ENCODE measurements at places on chromosomes 7 and 10. TPM values are rescaled to one million over a fixed set of nuclear protein-coding genes. Genes with fewer than 3 reads are reported as not detected.

Gene DDC
- total RNA-seq, result 0.44 TPM

Gene MSS51
- 1.6 TPM for total RNA-seq

Gene PPP1R17
- total RNA-seq, result not detected

Gene AKR1D1
- not detected for total RNA-seq

Gene ERVW-1
- not detected for total RNA-seq

Gene IPMK
- 6.3 TPM for total RNA-seq

Gene ADAMTS14
- 0.47 TPM for total RNA-seq

Gene SPDYE5
- not detected for total RNA-seq

Gene PRDX3
- 131 TPM for total RNA-seq

Gene EFCAB10
- not detected for total RNA-seq

Gene GBX1
- total RNA-seq, result not detected

Gene TRPV5
- not detected for total RNA-seq

Gene SLC13A1
- total RNA-seq, result not detected

Gene FANK1
- total RNA-seq, result 3.0 TPM

Gene HABP2
- total RNA-seq, result not detected

Gene CXCL12
- 137 TPM for total RNA-seq

Gene HACD1
- total RNA-seq, result 29.9 TPM

Gene CTTNBP2
- total RNA-seq, result 15.1 TPM

Gene OR13A1
- total RNA-seq, result not detected

Gene IFIT1B
- not detected for total RNA-seq

Gene VGF
- total RNA-seq, result 0.60 TPM

Gene WDR11
- total RNA-seq, result 59.6 TPM

Gene CFAP46
- total RNA-seq, result 0.37 TPM

Gene C10orf90
- total RNA-seq, result 0.72 TPM

Gene AOC1
- not detected for total RNA-seq

Gene HOXA4
- 5.7 TPM for total RNA-seq

Gene CDNF
- total RNA-seq, result 2.4 TPM

Gene SPDYE2B
- total RNA-seq, result not detected

Gene LBX1
- total RNA-seq, result not detected

Gene STX1A
- 3.6 TPM for total RNA-seq

Gene SHH
- not detected for total RNA-seq

Gene DEPP1
- 215 TPM for total RNA-seq

Gene PPRC1
- total RNA-seq, result 15.4 TPM

Gene WASL
- total RNA-seq, result 30.1 TPM

Gene ELOVL3
- 0.72 TPM for total RNA-seq

Gene ASL
- 17.1 TPM for total RNA-seq

Gene LMTK2
- total RNA-seq, result 11.4 TPM

Gene SLC26A4
- total RNA-seq, result 2.2 TPM

Gene ZCWPW1
- total RNA-seq, result 5.8 TPM

Gene SEMA4G
- total RNA-seq, result 1.4 TPM

Gene ACSM6
- total RNA-seq, result not detected

Gene GNGT1
- not detected for total RNA-seq

Gene FKBP6
- not detected for total RNA-seq

Gene PILRA
- total RNA-seq, result 8.6 TPM

Gene RBM20
- 3.5 TPM for total RNA-seq

Gene LRRC18
- not detected for total RNA-seq

Gene VKORC1L1
- 123 TPM for total RNA-seq

Gene ZNF273
- 12.9 TPM for total RNA-seq

Data from omental fat pad (tissue), 4 donors.